ENCODE measurements at places on chromosomes 7 and 10. TPM values are rescaled to one million over a fixed set of nuclear protein-coding genes. Genes with fewer than 3 reads are reported as not detected.

The TMEM168 gene
- 17.3 TPM for total RNA-seq

The PIK3AP1 gene
- total RNA-seq, result 2.6 TPM

The NPSR1 gene
- not detected for total RNA-seq

The TACR2 gene
- total RNA-seq, result not detected

The SLC26A3 gene
- not detected for total RNA-seq

The MYH16 gene
- total RNA-seq, result not detected

The HOXA3 gene
- total RNA-seq, result not detected

The FRA10AC1 gene
- 13.1 TPM for total RNA-seq

The ZNF804B gene
- total RNA-seq, result not detected

The ZNF25 gene
- total RNA-seq, result 5.0 TPM

The SPDYE8 gene
- not detected for total RNA-seq

The FGF8 gene
- total RNA-seq, result not detected

The SEMA3C gene
- total RNA-seq, result not detected

The ARMC3 gene
- total RNA-seq, result not detected

The NEUROD6 gene
- not detected for total RNA-seq

The IFT22 gene
- 8.7 TPM for total RNA-seq

The PIK3CG gene
- 51.2 TPM for total RNA-seq

The CADPS2 gene
- not detected for total RNA-seq

The SPDYE2B gene
- not detected for total RNA-seq

The TRIM74 gene
- total RNA-seq, result 2.6 TPM

The RNLS gene
- 1.9 TPM for total RNA-seq

The SFMBT2 gene
- total RNA-seq, result 32.1 TPM

The SMKR1 gene
- 2.2 TPM for total RNA-seq

The UCN3 gene
- total RNA-seq, result not detected

The NPY4R gene
- not detected for total RNA-seq

The EGFR gene
- not detected for total RNA-seq

The LRMDA gene
- not detected for total RNA-seq

The TEX36 gene
- not detected for total RNA-seq

The DYNC1I1 gene
- not detected for total RNA-seq

The LAMB1 gene
- total RNA-seq, result not detected

The SPDYE18 gene
- 1.3 TPM for total RNA-seq

The MRLN gene
- total RNA-seq, result not detected

The TAS2R41 gene
- not detected for total RNA-seq

The CNPY1 gene
- not detected for total RNA-seq

The GLRX3 gene
- 78.3 TPM for total RNA-seq

The RAMP3 gene
- total RNA-seq, result not detected

The CCDC3 gene
- not detected for total RNA-seq

The TAS2R3 gene
- total RNA-seq, result 1.3 TPM

The NRG3 gene
- total RNA-seq, result not detected

The RBM20 gene
- total RNA-seq, result 0.05 TPM

The ZNF680 gene
- 13.1 TPM for total RNA-seq

The ENO4 gene
- not detected for total RNA-seq

The ANKRD22 gene
- 0.43 TPM for total RNA-seq

The HIPK2 gene
- 19.5 TPM for total RNA-seq

The ABCB4 gene
- total RNA-seq, result not detected

The BLNK gene
- not detected for total RNA-seq

The ASB10 gene
- total RNA-seq, result not detected

The FAM241B gene
- 6.1 TPM for total RNA-seq

The SP8 gene
- not detected for total RNA-seq

The DNA2 gene
- 33.7 TPM for total RNA-seq

The CTAGE15 gene
- total RNA-seq, result not detected

The ADRB1 gene
- not detected for total RNA-seq

The MMP21 gene
- not detected for total RNA-seq

The GJD4 gene
- not detected for total RNA-seq

The WNT8B gene
- total RNA-seq, result 0.24 TPM

The PRR15 gene
- total RNA-seq, result not detected

The HOXA9 gene
- not detected for total RNA-seq
